ENCODE measurements at places on chromosomes 6 and 20.

DNA sequence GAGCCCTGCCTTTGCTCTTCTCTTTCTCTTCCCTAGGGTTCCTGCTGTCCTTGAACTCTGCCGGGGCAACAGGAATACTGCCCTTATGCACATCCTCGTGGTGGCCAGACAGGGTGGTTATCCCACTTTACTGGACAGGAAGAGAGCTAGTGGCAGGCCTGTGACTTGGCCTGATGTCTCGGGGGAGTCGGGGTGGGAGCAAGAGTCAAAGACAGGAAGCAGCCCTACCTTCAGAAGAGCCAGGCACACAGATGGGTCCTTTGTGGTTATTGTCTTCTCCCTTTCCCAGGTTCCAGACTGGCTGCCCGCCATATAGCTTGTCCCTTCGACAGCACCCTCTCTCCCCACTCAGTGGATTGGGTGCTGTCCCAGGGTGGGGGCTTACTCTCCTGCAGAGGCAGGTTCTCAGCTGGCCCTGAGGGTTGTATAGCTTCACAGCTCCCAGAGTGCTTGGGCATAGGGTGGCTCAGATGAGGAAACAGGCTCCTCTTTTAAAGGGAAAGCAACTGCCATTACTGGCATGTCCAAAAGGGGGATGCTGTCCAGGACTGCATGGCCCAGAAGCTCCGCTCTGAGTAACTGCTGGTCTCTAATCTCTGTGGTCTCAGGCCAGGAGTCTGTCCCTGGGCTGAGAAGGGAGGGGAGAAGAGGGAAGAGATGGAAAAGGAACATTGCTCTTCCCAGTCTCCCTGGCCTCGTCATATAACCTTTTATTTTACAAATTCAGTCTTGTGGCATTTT lies 17.3 kb downstream of the PLCG1 start:
- no peak for DNase-seq

DNA sequence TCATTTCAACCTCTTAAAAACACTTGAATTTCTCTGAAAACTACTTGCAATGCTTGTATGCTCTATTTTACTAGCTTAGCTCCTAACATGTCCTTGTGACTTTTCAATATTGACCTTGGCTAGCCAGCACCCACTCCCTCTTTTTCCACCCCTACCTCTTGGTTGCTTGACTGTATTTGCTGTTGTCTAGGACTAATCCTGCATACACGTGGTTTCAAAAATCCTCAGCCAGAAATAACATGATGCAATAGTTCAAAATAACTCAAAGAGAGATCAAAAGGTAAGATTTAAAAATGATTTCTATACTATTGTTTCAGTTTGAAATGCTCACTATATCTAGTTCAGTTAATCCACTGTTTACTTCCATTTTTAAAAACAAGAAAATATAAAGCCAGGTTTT lies 102.3 kb upstream of the TBX18 start:
- DNase-seq = no peak

DNA sequence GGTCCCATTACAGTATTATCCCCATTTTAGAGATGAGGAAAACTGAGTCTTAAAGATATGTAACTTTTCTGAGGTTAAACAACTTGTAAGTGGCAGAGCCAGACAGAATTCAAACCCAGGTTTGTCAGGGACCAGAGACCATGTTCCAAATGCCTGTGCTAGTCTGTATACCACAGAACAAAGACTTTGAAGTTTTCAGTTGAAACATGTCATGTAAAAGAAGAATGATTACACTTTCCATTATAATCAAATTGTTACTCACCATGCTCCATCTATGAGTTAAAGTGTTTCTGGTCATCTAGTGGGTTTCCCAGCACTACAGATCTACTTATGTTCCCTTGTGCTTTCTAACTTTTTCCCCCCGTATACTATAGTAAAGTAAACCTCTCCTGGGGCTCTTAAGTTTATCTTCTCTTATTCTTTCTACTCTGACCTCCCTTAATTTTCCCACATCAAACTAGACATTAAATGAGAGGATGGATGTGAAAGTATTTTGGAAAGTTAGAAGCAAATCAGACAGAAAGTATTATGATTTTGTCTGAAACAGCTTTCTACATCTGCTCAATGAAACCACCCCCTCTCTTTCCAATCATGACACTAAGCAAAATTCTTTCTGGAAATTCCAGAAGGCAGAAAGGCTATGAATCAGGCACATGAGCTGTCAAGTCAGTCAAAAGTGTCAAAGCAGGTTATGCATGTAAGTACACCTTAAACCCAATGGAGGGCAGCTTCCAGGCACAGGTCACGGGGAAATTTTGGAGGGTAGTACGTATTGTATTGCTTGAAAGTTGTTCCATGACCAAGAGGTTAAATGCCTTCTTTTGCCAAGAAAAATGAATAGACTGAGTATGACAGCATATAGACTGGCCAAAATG lies 132.7 kb upstream of the MAP3K7 start:
- no peak for DNase-seq

GRCh38 chr20:41287327-41287726 lies 30.2 kb downstream of the ZHX3 start:
- no peak for DNase-seq

DNA sequence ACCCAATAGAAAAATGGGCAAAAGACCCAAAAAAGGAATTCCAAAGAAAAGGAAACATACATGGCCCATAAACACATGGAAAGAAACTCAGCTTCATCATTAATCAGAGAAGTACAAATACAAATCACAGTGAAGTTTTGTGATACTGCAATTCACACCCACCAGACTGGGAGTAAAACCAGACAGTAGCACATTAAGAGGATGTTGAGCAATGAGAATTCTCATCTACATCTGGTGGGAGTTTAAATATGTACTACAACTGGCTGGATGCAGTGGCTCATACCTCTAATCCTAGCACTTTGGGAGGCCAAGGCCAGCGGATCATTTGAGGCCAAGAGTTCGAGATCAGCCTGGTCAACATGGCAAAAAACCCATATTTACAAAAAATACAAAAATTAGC lies 125.7 kb upstream of the PHACTR1 start:
- no peak for DNase-seq

- DNase-seq = no peak
Observed at GRCh38 chr6:106451439-106451838, 90.9 kb downstream of the CRYBG1 start.

GRCh38 chr20:21235484-21236445 lies 67.4 kb upstream of the XRN2 start:
- DNase-seq = peak; percentile 58

DNA sequence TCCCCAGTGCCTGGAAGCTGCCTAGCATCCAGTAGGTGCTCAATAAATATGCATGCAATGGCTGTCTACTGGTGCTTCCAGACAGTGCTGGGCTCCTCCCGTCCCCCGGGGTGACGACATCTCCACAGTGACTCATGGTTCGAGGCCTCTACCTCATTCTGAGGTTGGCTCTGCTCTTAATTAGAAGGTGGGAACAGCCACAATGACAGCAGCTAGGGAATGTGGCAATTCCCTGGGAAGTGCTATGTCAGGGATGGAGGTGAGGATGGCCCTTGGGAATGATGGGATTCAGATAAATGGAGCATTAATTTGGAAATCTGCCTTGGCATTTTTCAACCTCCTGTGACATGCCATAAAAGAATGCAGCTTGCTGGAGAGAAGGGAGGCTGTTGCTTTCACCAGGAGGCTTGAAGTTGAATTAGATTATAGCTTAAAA lies 43.5 kb upstream of the NFATC2 start:
- DNase-seq = no peak

GRCh38 chr6:99330159-99330558 lies 19.3 kb downstream of the FAXC start:
- DNase-seq = peak; percentile 37

- DNase-seq = no peak
Observed at GRCh38 chr6:117629119-117629660, 26.9 kb upstream of the GOPC start.
